ENCODE measurements at places on chromosomes 12 and 14.

- DNase-seq, result peak; percentile 51
Observed at GRCh38 chr12:53324113-53324778, 2.8 kb upstream of the AAAS start.

- no peak for DNase-seq
Observed at GRCh38 chr12:121005346-121005815, 10.9 kb downstream of the C12orf43 start.

- DNase-seq, result no peak
Observed at GRCh38 chr12:62817556-62818271, 117.2 kb downstream of the PPM1H start.

DNA sequence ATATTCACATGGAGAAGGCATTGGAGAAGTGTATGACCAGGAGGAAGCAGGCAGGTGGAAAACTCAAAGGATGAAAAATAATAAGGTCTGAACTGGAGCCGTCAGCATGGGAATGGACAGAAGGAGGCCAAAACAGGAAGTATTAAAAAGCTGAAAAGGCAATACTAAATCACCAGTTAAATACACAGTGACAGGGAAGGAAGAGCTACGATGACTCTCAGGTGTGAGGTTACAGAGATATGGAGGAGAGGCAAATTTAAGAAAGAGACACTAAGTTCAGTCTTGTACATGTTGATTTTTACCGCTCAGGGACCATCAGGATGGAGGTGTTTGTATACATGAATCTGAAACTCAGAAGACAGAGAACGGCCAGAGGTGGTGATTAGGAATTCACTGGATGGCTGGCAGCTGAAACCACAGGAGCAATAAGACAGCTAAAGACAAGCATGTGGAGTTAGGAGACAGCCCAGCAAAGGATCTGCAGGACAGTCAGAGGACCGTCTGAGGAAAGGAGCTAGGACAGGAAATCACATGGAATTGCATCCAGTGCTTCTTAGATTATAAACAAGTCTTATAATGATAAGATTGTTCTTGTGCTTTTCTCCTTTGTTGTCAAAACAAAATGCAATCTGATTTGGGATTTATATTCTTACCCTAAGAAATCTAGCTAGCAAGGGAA, 33.9 kb upstream of the CDKN3 start:
- DNase-seq, result no peak

- no peak for DNase-seq
Observed at GRCh38 chr14:34036319-34036766, 85.5 kb upstream of the EGLN3 start.

- DNase-seq, result peak; percentile 47
Observed at GRCh38 chr14:51071857-51072256, 23.0 kb downstream of the TRIM9 start.

GRCh38 chr12:79555028-79555925, 135.5 kb downstream of the PAWR start:
- no peak for DNase-seq

DNA sequence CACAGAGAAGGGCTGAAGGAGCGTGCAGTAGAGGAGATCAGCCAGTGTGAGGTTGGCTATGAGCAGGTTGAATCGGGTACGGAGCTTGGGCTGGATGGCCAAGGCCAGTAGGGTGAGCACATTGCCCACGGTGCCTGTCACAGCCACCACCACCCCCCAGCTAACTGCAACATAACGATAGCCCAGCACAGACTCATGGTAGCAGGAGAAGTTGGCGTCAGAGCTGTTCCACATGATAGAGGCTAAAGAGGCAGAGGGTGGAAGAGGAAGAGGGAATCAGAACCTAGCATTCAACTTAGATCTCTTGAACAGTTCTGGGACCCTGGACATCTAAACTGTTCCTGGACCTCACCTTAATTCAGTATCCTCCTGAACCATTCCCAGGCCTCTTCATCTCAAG, 668 bp downstream of the GPR84 start:
- DNase-seq, result no peak

GRCh38 chr12:31589598-31589903, 1.4 kb downstream of the DENND5B start:
- peak; percentile 78 for DNase-seq

GRCh38 chr12:122309564-122310121, 43.3 kb upstream of the VPS33A start:
- DNase-seq, result no peak

DNA sequence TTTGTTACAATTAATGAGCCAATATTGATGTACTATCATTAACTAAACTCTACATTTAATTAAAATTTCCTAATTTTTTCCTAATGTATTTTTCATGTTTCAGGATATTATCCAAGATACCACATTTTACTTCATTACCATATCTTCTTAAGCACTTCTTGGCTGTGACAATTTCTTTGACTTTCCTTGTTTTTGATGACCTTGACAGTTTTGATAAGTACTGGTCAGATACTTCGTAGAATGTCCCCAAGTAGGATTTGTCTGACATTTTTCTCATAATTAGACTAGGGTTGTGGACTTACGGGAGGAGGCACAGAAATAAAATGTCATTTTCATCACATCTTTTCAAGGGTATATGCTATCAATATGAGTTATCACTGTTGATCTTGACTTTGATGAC, 700.9 kb downstream of the BCL11B start:
- no peak for DNase-seq

DNA sequence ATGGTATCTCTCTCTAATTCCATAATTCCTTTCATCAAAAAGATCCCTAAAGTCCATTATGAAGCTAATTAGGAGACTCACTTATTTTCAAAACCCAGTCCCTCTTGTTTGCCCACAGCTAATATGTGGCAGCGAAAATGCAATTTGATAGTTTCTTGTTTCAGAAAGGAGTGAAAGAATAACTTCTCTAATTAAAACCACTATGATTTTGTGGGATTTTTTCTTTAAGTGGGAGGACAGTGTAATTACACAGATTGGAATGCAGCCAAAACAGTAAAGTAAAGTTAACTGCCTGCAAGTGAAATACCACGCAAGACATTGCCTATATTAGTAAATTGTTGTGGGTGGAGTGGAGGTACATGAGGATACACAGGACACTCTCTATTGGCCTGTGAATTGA, 50.0 kb downstream of the PTPRO start:
- DNase-seq, result no peak

- DNase-seq, result peak; percentile 39
Observed at GRCh38 chr12:75564398-75564797, 53.0 kb upstream of the KRR1 start.

DNA sequence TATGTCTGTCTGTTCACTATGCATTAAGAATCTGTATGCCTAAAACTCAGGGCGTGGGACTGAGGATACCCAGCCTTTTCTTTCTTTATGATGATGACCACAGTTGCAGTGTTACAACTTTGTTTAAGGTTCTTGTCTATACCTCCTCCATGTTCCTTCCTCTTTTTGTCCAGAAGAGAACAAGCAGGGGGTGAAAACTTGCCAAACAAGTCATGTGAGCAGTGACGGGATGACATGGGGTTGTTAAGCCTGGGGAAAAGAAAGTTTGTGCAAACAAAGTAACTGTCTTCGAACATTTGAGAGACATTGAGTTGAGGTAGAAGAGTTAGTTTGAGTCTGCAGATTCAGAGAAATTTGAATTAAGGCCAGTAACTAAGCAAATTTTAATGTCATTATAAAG, 505.5 kb downstream of the NPAS3 start:
- no peak for DNase-seq

DNA sequence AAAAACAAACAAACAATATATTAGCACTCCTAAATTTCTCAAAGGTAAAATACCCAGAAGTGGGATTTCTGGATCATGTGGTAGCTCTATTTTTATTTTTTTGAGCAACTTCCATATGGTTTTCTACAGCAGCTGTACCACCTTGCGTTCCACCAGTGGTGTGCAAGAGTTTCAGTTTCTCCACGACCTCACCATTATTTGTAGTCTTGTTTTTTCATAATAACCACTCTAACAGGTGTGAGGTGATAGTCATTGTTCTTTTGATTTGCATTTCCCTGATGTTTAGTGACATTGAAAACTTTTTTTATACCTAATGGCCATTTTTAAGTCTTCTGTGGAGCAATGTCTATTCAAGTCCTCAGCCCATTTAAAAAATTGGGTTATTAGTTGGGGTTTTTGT, 127.3 kb upstream of the SLC38A2 start:
- DNase-seq, result no peak

DNA sequence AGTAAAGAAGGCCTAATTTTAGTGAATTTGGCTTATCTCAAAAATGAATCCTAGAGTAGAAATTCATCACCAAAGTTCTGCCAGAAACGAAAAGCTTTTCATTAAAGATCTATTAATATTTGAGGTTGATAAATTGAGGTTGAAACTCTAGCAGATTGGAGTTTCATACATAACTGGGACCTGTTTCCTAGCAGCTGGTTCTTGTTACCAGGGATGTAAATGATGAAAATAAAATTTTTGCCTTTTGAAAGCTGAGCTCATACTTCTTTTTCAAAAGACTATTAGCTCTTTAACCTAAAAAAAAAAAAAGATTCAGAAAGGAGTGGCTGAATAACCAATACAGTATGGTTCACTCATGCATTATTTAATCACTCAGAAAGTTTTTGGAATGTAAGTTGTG, 98.3 kb downstream of the PTGER2 start:
- no peak for DNase-seq

- DNase-seq, result no peak
Observed at GRCh38 chr14:105416671-105417070, 3.0 kb upstream of the MTA1 start.

GRCh38 chr14:103897075-103897947, 30.9 kb upstream of the TDRD9 start:
- DNase-seq, result no peak

DNA sequence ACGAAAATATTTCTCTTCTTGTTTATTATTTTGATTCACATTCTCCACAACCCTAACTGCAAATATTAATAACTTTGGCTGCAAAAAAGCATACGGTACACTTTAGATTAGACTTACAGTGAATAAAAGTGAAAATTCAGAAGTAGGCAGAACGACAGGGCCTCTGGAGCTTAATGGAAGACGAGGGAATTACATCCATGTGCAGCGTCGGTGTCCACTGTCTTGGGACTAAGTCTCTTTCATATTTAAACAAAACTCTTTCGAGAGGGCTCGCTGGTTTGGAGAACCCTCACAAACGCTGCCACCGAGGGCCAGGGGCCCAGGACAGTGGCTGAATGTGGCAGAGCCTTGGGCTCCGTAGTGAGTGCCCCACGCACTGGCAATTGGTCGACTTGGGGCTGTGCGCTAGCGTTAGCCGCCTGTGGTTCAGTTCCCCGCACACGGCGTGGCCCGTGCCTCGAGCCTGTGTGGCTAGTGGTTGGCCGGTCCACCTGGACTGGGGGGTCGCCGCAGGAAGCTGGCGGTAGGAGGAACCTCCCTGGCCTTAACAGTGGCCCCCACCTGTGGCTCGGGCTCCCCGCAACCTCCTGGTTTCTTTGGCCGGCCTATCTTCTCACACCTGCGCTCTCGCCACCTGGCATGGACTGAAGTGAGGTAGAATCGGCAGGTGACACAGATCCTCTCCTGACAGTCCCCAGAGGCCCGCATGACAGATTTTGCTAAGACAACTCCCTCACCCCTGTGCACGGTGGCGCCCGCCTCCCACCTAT, 739 bp upstream of the PAX9 start:
- no peak for DNase-seq

- DNase-seq, result no peak
Observed at GRCh38 chr14:68622856-68623255, 170.0 kb downstream of the ZFP36L1 start.

- DNase-seq, result no peak
Observed at GRCh38 chr12:125734137-125734536, 668.9 kb downstream of the AACS start.

GRCh38 chr14:76917745-76918255, 91.6 kb downstream of the LRRC74A start:
- DNase-seq, result peak; percentile 80

- no peak for DNase-seq
Observed at GRCh38 chr12:50188875-50189575, 21.9 kb upstream of the CERS5 start.

DNA sequence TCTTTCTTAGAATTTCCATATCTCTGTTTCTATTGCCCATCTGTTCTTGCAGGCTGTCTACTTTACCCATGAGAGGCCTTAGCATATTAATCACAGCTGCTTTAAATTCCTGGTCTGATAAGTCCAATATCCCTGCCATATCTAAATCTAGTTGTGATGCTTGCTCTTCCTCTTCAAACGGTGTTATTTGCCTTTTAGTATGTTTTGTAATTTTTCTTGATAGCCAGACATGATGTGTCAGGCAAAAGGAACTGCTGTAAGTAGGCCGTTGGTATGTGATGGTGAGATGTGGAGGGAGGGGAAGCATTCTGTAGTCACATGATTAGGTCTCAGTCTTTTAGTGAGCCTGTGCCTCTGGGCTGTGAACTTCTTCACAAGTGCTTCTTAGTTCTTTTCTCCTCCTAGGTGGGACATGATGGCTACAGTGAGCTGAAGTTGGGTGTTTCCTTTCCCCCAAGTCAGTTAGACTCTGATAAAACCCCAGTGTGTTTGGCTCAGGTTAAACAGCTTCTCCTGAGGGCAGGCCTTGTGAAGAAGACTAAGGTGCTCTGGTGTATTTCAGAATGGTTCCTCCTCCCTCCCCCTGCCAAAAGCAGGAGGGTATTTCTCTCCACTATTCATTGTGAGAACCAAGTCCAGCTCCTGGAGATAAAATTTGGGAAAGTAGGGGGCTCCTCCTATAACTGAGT, 195.9 kb upstream of the PARP11 start:
- DNase-seq, result no peak

DNA sequence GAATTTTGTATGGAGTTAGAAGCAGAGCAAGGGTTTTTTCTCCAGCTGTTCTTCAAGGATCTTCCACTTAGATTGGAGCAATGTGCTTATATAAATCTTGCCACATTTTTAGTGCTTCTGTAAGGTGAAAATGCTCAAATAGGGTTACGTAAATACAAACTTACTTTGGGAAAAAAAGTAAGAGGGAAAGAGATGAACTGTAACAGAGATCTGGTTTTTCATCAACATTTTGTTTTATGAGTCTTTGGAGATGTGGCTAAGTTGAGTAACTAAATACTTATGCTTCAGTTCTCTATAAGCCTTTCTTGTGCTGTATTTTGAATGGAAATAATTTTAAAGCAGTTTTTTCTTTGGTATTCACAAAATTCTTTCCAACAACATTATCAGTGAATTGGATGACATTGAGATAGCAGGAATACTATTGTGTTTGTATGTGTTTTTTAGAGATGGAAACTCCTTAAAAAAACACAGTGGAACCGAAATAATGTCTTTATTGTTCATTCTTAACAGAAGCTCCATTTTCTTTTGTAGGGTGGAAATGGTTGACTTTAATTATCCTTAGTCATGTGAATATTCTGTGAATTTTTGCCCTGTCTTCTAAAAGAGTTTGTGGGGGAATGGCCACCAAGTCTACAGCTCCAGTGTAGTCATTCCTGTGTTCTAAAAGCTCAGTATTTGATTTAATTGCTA, 45.7 kb downstream of the NPAS3 start:
- DNase-seq, result no peak

DNA sequence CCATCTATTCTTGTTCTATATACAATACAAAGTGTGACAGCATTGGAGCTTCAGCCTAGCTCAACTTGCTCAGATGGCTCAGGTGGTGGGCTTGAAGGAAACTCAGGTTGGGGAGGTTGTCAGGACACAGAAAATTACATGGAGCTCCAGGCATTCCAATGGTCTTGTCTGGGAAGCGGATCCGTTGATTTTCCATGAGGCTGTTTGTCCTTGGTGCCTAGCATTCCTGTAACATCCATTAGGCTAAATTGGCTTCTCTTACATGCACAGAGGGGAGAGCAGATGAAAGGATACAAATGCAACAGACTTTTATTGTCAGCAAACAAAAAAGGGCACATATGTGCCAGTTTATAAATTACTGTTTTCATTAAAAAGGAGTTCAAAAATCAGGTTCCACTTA, 75.5 kb upstream of the OTX2 start:
- no peak for DNase-seq

GRCh38 chr12:76680940-76681339, 83.0 kb upstream of the ZDHHC17 start:
- DNase-seq, result no peak

GRCh38 chr14:64702493-64703394, 1.5 kb upstream of the PLEKHG3 start:
- peak; percentile 38 for DNase-seq
